ENCODE measurements at places on chromosomes 5 and 9.

DNA sequence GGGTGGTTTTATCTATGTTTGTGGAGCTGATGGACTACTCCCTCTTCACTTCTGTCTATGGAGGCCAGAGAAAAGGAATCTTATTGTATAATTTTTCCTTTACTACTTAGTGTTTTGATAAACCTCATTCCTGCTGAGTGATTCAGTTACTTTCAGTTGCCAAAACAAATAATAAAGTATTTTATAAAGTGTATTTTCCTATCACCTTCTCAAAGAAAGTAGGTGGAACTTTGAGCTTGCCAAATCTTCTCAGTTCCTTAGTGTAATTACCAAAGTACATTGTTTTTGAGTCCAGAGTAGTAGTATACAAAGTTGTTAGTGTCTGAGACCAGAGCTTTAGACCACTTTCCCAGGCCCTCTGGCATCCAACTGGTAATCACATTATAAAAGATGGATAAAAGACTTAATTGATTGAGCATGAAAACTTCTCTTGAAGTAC lies 13.5 kb downstream of the RABGAP1 start:
- no peak for DNase-seq

DNA sequence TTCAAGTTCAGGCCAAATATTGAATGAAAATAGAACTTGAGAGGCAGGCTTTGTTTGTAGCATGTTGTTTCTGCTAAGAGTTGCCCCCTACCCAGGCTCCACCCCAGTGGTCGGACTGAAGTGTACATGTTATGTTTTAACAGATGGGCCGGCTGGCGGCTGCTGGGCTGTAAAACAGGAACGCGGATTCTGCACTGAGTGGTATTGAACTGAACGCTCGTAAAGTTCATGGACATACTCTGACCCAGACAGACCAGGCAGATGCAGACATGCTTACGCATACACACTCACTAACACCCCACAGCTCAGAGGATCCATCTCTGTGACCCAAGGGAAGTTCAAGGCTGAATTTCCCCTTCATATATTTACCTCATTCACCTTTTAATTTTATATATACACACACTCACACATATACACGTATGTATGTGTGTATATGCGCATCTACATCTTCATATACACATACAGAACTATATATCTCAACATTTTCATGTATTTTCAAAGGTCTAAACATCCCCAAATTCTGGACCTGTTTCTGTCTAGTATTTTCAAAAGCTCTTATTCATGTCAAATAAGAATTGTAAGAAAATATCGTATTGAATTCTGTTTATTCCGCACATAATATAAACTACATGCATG lies 1.4 kb downstream of the MARCHF3 start:
- DNase-seq, result peak; percentile 14

DNA sequence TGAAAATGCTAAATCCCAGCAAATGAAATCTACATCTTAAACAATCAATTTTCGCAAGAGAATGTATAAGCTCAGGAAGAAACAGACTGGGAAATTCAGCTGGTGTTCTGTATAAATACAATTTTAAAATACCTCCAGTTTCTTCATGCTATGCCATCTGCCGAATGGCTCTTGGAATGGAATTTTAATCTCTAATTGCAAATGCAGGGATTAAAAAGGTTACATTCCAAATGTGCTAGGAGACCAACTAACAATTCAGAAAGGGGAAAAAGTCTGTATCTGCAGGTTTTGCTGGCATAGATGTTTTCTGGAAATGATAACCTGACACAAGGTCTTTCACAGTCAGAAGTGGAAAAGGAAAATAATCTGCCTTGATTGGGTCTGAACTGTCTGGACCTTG lies 379.7 kb downstream of the MAT2B start:
- DNase-seq, result no peak

- DNase-seq, result no peak
These were observed 17.3 kb downstream of the SPINK9 start for GRCh38 chr5:148352696-148353095.

DNA sequence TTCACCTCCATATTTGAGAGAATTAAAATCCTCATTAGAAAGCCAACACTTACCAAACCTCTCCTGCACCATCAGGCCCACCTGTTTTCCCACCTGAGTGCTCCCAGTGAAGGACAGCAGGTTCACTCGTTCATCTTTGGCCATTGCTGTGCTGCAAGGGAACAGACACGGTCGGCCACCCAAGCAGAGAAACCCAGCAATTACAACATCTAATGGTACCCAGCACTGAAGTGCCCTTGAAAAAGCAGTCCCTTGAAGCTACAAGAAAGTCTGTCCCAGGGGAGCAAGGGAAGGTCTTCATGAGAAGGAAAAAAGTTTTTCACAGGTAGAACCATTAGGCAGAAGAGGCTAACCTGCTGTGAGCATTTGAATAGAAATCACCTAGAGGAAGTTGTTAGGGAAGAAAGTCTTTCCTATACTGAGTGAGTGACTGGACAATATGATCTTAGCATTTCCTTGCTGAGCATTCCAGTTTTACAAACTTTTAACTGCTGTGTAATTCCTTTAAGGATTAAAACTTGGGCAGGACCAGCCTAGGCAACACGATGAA lies 26.7 kb downstream of the ALDH7A1 start:
- DNase-seq, result no peak

DNA sequence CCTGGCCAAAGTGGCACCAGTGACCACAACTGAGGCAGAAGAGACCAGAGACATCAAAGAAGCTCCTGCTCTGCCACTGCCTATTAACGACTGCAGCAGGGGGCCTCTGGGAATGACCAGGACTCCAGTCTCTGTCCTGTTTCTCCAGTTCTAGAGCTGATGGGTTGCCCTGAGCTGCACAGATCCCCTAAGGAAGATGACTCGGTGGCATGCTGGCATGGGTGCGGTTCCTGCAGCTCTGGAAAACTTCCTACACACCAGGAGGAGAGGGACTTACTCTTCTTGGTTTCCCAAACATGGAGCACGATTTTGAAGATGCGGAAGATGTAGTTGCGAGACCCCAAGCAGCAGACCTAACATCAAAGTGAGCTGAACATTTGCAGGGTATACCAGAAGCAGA lies 2.7 kb downstream of the SLIT3 start:
- no peak for DNase-seq

- DNase-seq, result no peak
These were observed 286.7 kb upstream of the KLF9 start for GRCh38 chr9:70701163-70701562.

- DNase-seq, result no peak
These were observed 15.1 kb downstream of the IFNA1 start for GRCh38 chr9:21455320-21455719.

- DNase-seq, result no peak
These were observed 97.7 kb downstream of the SYK start for GRCh38 chr9:90899287-90899686.

- DNase-seq, result no peak
These were observed 26.3 kb downstream of the ACSL6 start for GRCh38 chr5:131984956-131985665.

- DNase-seq, result no peak
These were observed 16.3 kb upstream of the DAB2 start for GRCh38 chr5:39440958-39441624.

GRCh38 chr5:146529984-146530383 lies 14.0 kb upstream of the GPR151 start:
- DNase-seq, result no peak

- DNase-seq, result no peak
These were observed 89.6 kb downstream of the SPRY4 start for GRCh38 chr5:142235050-142235797.

DNA sequence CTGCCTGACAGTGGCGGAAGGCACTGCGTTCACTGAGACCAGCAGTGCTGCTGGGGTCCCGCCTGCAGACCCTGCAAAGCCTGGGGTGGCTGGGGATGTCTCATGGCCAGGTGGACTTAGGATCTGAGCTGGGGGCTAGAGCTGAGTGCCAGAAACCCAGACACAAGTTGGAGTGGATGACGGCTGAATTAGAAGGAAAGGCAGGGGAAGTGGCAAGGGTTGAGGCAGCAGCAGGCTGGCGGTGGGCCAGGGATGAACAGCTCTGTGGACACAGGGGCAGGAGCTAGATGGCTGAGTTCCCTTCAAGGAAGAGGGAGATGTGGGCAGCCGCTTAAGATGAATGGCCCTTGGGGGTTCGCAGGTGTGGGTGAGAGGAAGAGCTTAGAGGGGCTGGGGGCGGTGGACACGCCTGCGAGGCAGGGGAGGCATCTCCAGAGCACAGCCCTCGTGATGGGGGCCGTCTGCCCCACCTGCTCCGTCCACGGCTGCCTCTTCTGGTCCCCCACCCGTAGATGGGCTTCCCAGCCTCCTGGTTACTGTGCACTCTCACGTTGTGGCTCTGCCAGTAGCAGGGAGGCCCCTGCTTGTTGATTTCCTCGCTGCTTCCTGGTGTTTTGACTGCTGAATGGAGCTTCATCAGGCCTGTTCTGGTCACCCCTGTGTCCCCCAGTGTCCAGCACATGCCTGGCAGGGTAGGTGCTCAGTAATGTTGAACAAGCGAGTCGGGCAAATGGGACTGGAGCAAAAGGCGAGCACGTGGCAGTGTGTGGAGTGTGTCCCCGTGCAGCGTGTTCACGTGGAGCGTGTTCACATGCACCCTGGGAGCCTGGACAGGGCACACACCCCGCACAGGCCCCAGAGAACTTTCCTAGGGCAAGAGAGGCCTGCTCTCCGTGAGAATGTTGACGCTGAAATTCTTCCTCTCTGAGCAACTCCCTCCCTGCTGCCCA lies 168.2 kb downstream of the CACNA1B start:
- no peak for DNase-seq

- no peak for DNase-seq
These were observed 76.7 kb downstream of the FGF1 start for GRCh38 chr5:142609142-142609541.

- no peak for DNase-seq
These were observed 65.1 kb downstream of the SLC44A1 start for GRCh38 chr9:105309531-105309931.

DNA sequence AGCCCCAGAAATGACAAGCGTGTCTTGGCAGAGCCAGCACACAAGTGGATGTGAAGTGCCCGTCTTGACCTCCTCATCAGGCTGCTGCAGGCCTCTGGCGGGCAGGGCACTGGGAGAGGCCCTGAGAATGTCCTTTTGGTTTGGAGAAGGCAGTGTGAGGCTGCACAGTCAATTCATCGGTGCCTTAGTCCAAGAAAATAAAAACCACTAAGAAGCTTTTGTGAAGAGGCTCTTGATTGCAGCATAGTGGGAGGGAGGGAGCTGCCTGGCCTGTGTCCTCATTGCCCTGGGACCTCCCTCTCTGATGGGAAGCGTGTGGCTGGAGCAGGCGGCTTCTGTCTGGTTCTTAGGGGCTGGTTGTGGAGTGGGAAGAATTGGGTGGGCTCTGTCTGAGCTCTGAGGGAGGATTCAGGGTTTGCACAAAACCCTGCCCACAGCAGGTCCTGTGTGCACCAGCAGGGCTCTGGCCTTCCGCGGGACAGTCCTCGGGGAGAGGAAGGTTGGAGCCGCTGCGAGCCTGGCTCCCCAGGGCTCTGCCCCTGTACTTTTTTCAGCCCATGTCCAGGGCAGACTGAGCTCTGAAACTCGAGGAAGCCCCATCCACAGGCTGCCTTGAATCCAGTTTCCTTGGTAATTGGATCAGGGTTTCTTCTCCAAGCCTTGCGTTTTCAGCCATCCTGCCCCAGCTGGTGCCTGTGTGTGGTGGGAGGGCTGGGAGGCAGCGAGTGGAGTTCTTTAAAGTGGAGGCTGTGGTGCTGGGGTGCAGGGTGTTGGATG lies 1.1 kb downstream of the HRCT1 start:
- DNase-seq, result no peak

DNA sequence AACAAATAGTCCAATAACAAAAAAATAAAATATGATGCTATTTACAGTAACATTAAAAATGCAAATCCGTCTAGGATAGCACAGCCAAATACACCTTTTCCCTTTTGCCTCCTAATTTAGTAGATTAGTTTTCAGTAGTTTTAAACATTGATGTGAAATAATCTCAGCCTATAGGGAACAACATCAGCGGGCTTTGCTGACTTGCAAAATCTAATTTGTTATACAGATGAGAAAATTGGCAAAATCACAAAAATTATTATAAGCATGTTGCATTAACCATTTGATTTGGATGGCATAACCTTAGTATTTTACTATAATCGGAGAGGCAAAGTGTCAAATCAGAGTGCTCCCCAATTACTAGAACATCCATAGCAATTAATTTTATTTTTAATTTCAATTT lies 563.5 kb downstream of the CDH18 start:
- DNase-seq, result no peak

DNA sequence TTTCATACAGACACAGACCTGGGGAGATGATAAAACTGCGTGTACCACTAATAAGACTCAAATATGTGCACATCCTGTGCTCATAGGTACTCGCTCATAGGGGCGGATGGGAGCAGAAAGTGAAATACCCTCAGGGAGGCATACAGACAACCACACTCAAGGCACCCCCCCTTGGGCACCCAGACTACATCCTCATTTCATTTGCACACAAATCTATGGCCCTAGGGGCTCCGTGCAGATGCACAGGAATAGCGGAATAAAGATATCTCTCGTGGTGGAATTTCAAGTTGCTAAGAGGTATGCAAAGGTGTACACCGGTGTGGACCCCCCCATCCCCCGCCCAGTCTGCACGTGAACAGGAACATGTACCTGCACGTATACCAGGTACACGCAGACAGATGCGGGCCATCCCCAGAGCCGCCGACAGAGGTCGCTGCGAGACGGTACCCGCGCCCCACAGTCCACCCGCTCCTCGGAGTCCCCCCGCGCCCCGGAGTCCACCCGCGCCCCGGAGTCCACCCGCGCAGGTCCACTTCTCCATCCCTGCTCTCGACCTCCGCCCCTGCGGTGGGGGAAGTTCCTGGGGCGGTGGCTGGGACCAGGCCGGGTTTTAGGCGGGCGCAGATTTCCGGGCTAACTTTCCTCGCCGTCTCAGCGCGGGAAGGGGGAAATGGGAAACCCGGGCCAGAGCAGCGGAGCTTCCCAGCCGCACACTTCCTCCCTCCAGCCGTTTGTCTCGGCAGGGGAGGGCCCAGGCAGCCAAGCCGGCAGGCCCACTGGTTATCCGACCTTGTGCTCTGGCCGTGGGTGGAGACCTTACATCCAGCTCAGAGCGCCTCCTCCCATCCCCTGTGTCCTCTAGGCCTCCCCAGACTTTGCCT lies 1.0 kb upstream of the IL12B start:
- DNase-seq, result peak; percentile 31

- DNase-seq, result no peak
These were observed 2.1 kb downstream of the PRRC1 start for GRCh38 chr5:127519527-127519926.

DNA sequence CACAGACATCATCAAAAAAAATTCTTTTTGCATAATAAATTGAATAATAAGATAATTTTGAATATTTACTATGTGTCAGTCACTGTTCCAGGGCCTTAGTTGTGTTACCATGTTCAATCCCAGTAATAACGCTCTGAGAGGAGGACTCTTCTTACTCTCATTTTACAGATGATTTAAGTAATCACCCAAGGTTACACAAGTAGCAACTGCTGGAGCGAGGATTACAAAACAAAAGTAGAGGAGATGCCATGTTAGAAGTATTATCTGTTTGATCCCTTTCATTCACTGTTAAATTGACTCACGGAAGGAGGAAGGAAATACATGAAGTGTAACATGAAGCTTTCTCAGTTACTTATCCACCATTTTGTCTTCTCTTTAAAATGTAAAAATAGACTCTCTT lies 412.8 kb downstream of the NFIB start:
- no peak for DNase-seq

Measured in NCI-H1694 (cell line).